ENCODE measurements at places on chromosomes 6 and 20.

DNA sequence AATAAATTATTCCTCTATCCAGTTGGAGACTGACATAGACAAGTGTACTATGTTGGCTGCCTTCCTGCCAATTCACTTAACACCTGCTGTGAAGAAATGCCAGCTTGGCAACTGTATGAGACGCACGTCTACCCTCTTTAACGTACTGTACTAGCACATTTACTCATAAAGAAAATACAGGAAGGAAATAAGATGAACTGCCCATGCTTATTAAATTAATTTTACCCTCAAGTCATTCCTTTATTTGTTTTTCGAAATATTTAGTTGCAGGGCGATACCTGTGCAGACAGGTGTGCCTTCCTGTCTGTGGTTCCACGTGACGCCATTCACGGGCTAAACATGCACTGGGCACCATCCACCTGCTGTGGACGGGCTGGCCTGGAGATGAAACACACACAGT is 52.0 kb downstream of the PSMG4 start:
- no peak for DNase-seq

GRCh38 chr6:22418714-22419113 is 121.9 kb upstream of the PRL start:
- DNase-seq = no peak

- no peak for DNase-seq
Measured at GRCh38 chr6:162443101-162443500, 284.5 kb downstream of the PRKN start.

DNA sequence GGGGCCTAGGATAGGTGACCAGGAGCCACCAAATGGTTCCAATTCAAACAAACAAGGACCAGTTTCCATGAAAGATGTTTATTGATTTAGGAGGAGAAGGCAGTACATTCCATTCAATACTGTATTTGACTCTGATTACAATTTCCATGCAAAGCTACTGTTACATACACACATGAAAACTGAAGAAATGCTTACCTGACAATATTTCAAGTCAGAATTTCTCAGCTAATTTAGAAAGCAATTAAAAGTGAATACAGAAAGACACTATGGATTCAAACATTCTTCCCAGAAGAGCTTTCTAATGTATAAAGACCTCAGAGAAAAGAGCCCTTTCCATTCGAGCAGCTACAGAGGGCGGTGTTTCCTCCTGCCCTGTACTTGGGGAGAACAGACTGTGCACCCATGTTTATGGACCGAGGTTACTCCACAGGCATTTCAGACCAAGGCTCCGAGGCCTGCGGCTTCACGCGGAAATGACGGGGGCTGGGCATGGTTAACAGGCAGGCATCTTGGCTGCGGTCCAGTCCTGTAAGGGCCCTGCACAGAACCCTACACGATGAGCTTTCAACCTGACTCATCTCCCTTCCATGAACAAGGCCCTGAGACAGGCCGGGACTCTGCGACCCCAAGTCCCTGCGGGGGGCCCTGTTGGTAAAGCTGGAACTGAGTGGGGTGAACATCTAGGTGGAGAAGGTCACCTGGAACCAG is 25.7 kb upstream of the TCFL5 start:
- DNase-seq = peak; percentile 67

GRCh38 chr20:15440049-15440820 is 1102.8 kb upstream of the FLRT3 start:
- no peak for DNase-seq

DNA sequence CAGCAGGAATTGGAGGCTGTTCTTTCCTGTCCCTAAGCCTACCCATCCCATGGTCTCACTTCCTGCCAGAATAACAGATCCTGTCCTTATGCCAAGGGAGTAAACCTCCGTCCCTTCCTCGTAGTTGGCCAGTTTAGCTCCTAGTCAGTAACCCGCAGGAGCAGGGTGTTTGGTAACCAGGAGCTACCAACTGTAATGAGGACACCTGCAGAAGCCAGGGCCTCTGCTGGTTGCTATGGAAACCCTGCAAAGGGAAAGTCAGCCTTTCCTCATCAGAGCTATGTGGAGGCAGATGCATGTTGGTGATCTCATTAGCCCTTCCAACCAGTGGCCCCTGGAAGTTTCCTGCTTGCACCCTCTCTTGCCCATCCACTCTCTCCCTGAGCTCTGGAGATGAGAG is 368.2 kb upstream of the SULF2 start:
- DNase-seq = no peak

DNA sequence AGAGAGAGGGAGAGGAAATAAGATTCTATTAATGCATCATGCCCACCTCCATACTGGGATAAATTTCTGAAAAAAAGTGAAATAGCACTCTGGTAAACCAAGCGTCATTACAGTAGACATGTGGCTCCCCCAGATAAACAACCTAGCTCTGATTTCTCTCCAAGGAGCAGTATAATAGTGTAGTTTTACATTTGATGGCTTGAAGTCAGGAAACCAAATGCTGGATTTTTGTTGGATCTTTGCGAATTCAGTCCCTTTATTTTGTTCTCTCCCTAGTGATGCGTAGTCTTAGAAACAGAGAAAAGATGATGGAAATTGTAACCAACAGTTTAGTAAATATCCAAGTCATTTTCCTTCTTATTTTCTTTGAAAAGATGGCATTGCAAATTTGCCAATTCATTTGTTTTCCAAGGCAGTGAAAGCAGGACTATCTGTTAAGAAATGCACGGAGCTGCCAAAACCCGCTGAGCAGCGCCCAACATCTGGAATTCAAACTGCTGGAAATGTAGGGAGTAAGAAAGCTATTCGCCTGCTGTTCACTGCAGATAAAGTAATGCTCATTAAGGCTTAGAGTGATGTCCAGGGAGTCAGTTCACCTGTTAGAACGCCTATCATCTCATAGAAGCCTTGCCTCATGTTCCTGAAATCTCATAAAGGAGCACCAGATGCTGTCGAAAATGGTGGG is 85.7 kb upstream of the DOK5 start:
- DNase-seq = no peak

GRCh38 chr6:33828452-33828763 is 24.6 kb upstream of the MLN start:
- DNase-seq = no peak

DNA sequence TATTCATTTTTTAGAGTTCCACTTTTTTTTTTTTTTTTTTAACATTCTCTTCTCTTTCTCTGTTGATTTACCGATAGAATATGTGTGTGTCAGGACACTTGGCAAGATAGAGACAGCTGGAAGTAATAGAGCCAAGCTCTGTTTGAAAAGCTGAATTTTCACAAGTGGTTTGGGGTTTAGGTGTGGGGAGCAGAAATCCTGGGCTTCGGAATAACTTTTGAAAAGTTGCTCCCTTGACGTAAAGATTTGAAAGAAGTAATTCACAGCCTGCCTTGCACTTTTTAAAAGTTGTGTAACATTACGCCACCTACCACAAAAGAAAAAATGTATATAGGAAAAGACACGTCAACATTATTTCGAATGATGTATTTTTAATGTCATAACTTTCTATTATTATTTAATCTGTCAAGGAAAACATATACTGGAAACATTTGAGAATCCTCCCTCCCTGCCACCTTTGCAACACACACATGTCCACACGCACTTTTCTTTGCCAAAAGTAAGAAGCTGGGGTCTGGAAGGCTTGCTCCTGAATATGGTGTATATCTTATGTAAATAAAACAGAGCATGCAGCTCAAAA is 917.9 kb downstream of the KIF16B start:
- DNase-seq = no peak

DNA sequence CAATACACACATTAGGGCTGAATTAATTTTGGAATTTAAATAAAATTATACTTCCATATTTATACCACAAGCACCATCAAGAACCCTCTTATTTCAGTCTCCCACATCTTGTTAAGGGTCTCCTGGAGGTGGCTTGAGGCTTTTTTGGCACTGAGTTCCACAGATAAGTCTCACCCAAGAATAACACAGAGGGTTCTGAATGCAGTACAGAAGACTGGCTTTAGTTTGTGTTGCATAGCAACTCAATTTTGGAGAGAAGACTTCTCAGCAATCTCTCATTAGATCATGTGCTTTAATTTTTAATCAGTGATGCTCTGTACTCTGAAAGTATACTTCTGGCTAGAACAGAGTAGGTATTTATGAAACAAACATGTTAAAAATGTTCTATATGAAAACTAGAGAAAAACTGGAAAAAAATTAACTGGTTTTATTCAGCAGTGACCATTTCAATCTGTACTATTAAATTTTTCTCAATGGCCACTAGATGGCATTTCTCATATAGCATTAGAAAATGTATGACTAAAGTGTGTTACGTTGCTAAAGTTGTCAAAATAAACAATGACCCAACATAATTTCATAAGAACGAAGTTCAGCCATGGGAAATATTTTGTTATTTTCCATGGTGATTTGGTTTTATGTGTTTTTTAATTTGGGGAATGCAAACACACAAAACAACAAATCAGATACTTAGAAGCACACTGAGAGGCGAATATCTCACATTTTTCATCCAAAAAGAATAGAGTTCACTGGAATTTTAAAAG is 32.7 kb upstream of the MAP7 start:
- peak; percentile 60 for DNase-seq

DNA sequence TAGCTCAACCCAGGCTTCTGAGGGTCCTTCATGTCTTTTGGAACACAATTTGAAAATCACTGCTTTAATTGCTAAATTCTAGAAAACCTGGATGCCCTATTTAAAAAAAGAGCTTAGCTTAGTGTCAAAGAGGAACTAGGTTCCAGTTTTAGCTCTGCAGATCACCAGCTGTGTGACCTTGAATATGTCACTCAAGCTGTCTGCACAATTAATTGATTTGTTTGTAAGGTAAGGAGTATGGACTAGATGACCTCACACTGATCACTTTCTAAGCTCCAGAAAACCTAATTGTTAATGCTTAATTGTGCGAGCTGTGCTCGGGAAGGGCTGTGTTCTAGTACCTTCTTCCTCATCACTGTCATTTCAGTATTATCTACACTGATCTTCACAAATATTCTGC is 26.2 kb downstream of the UTRN start:
- no peak for DNase-seq

GRCh38 chr6:130978660-130979396 is 84.2 kb downstream of the EPB41L2 start:
- DNase-seq = no peak

DNA sequence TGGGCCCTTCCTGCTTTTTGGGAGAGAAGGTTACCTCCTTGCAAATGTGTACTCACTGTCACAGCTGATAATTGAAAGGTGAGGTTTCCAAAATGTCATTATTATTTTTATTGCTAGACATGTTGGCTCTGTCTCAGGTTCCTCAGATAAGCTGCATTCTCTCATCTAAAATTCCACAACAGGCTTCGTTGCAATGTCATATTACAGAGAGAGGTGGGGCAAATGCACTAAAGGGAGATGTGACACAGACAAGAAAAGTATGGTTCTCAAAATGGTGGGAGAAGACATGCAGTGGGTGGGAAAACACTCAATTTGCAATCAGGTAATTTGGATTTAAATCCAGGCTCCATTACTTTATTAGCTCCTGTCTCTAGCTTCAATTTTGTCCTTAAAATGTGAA is 256.4 kb upstream of the POU3F2 start:
- no peak for DNase-seq

GRCh38 chr20:4795394-4795793 is 73.7 kb downstream of the PRND start:
- peak; percentile 70 for DNase-seq
